ENCODE measurements at places on chromosomes 3 and 15.
A peak's percentile ranks its signal among the peaks of the same experiment; 100 is the strongest.

- peak; percentile 12 for DNase-seq
Measured at GRCh38 chr3:96813134-96813819, 1.1 kb upstream of the EPHA6 start.

- DNase-seq, result peak; percentile 47
Measured at GRCh38 chr15:44029940-44030568, 165.0 kb downstream of the FRMD5 start.

- DNase-seq, result no peak
Measured at GRCh38 chr3:48514431-48515227, 10.7 kb upstream of the SHISA5 start.

DNA sequence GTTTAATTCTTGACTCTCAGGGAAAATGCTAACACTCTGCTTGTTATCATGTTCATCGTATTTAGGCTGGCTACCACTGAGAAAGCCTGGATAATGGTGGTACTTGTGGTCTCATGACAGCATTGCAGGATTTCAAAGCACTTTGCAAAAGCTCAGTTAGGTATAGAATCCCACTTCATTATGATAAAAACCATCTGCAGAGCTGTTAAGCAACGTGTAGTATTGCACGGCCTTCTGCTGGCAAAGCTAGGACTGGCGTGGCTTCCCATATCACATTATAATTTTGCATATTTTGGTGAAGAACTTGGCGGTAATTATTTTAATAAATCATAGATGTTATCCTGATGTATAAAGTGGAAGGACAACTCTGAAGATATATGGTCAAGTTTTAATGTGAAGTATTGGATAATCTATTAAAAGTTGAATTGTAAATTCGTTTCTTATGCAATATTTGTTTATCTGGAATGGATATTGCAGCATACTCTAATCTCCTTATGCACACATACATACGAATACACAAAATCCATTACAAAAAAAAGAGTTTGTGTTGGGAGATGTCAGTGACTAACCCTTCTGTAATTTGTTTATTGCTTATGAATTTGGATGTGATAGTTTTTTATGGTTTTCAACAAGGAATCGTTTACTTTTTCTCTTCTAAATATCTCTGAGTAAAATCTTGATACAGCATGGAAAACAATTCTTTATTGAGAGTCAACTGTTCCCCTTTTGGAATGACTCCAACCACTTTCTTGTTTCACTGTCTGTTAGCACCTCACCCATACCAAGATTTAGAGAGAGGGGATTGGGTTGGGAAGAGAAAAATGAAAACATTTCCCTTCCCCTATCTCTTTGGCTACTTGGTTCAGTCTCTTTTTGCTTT lies 9.2 kb downstream of the RAB8B start:
- no peak for DNase-seq

DNA sequence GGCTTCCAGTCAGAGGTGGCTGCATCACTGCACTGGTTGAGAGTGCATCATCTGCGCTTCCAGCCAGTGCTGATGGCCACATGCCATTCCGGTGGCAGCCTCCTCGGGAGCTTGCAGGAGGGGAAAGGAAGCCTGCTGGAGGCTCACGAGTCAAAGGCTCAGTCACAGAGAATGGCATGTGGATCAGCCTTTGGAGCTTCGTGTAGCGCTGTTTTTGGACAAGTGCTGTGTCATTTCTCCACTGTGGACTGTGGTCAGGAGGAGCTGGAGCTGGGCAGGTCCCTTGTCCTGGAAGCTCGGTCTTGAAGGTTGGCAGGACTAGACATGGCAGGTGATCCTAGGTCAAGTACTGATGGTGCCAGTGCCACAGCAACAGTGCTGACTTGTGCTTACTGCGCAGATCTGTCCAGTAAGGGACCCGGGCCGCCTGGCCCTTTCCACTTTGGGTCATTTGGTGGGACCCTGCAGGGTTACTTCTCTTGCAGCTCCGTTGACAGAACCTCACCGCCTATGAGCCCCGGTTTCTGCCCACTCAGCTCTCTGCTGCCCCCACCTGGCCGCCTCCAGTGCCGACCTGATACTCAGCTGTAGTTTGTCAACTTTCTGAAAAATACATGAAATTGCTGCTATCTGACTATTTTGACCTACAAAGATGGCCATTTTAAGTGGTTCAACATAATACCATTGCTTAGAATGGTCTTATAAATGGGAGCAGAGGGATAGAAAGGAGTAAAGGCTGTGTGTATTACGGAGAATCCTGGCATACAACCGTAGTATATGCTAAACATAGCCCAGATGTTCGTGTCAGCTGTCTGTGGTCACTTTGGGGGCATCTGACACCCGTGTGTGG lies 27.6 kb upstream of the TRPM1 start:
- DNase-seq, result peak; percentile 3

- DNase-seq, result no peak
Measured at GRCh38 chr15:91895051-91895450, 41.5 kb downstream of the SLCO3A1 start.

DNA sequence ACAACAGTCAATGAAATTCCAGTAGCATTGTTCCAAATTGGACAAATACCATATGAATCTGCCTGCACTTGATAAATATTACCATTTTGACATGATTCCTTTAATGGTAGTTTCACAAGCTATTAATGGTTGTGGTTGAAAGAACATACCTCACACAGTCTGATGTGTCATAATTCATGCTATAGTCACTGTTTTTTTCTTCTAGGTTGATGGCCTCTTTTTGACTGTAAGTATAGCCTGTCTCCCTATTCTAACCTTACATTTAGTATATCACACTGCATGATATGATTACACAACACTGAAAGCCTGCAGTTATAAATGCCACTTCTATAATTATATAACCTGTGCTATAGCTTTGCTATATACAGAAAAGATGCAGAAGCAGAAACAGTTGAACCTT lies 834.1 kb downstream of the NSUN3 start:
- DNase-seq, result no peak

DNA sequence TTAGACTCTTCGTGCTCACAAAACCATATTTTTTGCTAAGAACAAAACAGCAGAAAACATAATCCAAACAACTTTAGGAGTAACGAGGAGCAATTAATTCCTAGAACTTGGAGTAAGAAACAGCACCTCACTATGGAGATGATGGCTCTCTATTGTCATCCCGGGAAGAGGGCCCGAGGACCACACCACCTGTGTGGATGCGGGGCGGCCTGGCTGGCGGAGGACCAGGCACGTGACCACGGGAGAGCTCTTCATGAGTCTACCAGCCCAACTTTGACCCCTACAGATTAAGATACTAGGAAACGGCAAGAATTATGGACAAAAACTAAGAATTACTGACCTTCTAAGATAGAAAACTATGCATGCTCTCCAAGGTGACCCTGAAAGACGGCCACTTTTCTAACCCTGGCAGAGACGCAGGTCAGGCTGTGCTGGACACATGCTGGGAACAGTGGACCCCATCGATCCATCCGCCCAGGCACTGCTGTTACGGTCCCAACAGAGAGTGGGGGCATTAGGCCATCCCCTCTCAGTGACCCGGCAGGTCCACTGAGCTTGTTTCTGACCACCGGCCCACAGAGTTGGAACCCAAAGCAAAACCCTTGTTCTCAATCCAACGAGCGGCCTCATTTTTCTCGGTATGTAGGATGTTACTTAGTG lies 13.1 kb upstream of the OCA2 start:
- DNase-seq, result no peak

DNA sequence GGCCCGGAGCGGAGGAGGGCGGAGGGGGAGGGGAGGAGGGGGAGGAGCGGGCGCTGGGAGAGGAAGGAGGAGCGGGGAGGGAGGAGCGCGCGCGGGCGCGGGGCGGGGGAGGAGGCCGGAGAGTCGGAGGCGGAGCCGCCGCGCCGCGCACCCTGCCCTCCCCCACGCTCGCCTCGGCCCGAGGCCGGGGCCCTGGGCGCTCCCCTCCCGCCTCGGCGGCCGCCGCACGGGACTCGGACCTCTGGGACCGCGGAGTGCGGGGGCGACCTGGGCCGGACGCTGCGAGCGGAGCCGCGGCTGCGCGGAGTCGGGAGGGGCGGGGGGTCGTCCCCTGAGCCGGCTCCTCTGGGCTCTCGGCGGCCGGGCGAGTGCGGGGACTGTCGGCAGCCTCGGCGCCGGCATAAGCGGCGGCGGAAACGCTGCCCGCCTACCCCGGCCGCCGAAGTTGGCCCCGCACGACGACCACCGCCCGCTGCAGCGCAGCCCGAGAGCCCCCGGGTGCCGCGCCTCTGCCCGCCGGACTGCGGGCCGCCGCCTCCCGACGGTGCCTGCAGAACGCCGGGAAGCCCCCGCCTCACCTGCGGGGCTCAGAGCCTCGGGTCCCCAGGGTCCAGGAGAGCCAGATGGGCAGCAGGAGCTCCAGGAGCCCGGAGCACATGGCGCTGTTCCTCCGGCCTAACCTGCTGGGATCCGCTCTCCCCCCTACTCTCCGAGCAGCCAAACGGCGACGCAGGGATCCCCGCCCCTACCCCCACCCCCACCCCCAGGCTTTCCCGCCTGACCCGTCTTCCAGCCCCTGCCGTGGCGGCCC lies 406 bp upstream of the GABRB3 start:
- no peak for DNase-seq

GRCh38 chr3:169245631-169246030 lies 417.9 kb downstream of the MECOM start:
- no peak for DNase-seq

Measured in SW 1271 (cell line).